AG08395 (cell line): ENCODE measurements at places on chromosomes 5 and 9.

DNA sequence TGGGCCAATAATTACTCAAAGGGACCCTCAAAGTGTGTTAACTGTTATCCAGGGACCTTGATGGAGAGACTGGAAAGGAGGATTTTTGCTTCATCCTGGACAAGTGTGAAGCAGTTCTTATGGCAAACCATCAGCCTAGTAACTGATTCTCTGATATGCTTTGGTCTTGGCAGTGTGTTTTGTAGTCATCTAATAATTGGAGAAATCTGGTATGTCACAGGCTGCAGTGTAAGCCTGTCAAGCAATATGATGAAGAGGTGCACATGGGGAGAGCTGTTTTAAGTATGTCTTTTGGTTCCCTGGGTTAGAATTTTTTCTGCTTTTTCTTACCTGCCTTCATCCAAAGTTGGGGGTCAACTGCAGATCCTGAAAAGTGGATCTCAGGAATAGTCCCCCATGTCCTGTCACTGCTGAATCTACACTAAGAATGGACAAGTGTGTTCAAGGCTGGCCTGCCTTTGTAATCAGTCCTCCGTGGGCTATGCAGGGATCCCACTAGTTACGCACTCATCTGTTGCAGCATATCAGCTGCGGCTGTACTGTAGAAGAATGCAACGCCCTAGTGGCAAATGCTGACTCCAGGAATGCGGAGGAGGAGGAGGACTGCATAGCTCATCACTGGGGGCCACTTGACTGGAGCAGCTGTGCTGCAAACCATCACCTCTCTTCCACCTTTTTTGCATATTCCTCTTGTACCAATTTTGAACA is 1.9 kb downstream of the SPTAN1 start:
- DNase-seq = peak; percentile 85

DNA sequence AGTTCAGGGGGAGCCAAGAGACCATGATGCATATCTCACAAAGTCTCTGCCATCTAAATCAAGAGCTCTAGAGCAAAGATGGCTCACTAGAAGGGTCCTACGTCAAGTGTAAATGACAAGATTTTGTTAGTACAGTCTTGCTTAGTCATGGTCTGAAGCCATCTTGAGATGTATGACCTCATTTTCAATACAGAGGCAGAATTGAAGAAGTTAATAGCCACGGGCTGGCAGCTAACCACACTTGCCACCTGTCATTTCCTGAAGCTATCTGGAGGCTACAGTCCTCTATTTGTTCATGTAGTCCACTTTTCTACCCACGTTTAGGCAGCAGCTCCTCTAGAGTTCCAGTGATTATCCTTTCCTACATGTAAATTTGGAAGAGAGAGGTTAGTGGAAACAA is 231.7 kb upstream of the CDH12 start:
- DNase-seq = no peak

GRCh38 chr9:111068383-111068730 is 30.1 kb upstream of the LPAR1 start:
- peak; percentile 9 for DNase-seq

DNA sequence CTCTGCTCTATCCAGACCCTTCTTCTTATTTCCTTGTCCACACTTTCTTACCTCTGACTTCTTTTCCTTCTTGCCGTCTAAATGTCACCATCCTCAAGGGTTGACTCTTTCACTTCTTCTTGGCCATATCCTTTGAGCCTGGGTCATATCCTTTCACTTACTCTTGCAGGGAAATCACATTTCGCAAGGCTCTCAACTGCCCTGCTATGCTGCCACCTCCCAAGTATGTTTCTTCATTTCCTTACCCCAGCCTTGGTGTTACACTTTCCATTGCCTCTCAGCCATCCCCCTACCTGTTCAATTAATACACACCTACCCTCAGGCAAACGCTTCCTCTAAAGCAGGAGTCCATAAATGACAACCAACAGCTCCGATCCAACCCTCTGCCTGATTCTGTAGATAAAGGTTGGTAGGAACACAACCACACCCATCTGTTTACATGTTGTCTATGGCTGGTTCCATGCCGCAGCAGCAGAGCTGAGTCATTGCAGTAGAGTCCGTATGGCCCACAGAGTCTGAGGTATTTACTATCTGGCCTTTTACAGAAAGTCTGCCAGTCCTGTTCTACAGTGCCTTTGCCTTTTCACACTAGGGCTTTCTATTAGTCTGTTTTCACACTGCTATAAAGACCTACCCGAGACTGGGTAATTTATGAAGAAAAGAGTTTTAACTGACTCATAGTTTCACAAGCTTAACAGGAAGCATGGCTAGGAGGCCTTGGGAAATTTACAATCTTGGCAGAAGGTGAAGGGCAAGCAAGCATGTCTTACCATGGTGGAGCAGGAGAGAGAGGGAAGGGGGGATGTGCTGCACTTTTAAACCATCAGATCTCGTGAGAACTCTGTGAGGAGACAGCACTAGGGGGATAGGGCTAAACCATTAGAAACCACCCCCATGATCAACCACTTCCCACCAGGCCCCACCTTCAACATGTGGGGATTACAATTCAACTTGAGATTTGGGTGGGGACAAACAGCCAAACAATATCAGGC is 97.9 kb downstream of the SV2C start:
- no peak for DNase-seq

GRCh38 chr9:129567329-129567728 is 53.6 kb downstream of the C9orf50 start:
- DNase-seq = no peak

GRCh38 chr9:121778252-121779225 is 127.1 kb downstream of the DAB2IP start:
- DNase-seq = no peak

GRCh38 chr9:132090771-132091170 is 11.1 kb upstream of the MED27 start:
- DNase-seq = no peak

DNA sequence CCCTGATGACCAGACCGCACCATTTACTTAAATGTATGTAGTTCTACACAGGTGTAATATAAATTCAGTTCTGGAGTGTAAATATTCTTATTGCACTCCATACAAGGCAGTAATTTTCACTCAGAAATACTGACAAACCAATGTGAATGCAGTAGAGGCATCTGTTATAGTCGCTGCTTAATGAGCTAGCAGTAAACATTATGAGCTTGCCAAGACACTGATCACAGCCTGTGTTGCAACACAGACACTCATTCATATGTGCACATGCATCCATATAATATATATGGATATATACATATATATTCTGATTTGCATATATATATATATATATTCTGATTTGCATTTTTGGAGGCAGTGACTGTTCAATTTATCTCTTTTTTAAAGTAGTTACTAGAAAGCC is 435.1 kb upstream of the ST8SIA4 start:
- DNase-seq = no peak

GRCh38 chr5:20166456-20166855 is 178.5 kb upstream of the CDH18 start:
- no peak for DNase-seq

- no peak for DNase-seq
Measured at GRCh38 chr5:132601071-132601728, 44.4 kb downstream of the RAD50 start.

DNA sequence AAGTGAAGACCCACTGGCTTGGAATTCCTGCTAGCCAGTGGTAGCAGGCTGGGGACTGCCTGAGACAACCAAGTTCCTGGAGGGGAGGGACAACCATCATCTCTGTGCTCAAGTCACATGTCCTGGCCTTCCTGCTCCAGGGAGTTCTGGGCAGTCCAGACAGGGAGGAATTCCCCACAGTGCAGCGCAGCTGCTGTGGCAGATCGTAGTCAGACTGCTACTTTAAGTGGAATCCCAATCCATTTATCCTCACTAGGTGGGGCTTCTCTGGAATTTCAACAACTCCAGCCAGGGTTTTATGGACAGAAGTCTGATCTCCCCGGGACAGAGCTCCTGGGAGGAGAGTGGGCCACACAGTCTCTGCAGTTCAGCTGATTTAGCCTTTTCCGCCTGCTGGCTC is 20.9 kb upstream of the OR5C1 start:
- DNase-seq = no peak

GRCh38 chr9:83596899-83597504 is 25.9 kb upstream of the IDNK start:
- peak; percentile 21 for DNase-seq

- peak; percentile 27 for DNase-seq
Measured at GRCh38 chr5:73093943-73094342, 26.4 kb upstream of the TMEM171 start.

- DNase-seq = no peak
Measured at GRCh38 chr5:98500811-98501210, 272.7 kb upstream of the RGMB start.

GRCh38 chr9:4600368-4600767 is 61.7 kb upstream of the PLPP6 start:
- DNase-seq = no peak

- DNase-seq = peak; percentile 5
Measured at GRCh38 chr9:104232781-104233341, 138.8 kb downstream of the SMC2 start.

GRCh38 chr5:103522586-103522985 is 40.0 kb downstream of the NUDT12 start:
- peak; percentile 8 for DNase-seq
